Stromal cell of bone marrow (primary cell): ENCODE measurements at places on chromosomes 1 and 21.

DNA sequence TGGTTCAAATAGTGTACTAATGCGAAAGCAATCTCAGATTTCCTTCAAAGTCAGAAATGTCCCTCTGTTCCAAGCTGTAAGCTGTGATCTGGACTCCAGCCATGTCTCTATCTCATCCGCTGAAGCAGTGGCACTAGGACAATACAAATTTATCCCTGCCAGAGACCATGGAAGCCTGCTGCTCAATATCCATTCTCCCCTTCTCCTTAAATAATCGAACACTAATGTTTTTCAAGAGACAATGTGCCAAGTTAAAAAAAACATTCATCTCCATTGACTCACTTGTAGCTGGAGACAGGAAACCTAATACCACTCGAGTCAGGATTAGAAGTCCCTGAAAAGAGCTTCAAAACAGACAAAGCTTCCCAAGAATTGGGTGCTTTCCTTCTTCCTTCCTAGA lies 38.5 kb upstream of the PGBD5 start:
- no peak for DNase-seq

GRCh38 chr1:230175163-230175747 lies 108.2 kb downstream of the GALNT2 start:
- DNase-seq = no peak

DNA sequence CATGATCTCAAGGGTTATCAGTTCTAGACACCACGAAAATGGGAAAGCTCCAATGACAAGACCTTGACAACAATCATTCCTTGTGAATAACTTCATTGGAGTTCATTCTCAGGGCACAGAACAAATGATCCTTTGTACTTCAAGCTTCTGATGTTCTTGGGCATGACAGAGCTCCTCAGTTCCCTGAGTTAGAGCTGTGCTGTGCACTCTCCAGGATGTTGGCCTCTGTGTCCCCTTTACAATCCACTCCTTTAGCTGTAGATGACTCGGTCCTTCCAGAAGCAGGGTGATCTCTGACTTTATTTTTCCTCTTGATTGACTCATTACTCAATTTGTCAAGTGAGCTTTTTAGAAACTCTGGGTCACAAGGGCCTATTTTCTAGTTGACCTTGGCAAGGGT lies 3.9 kb upstream of the FAM78B start:
- DNase-seq = no peak

- no peak for DNase-seq
Observed at GRCh38 chr1:236808564-236809130, 13.6 kb downstream of the MTR start.

DNA sequence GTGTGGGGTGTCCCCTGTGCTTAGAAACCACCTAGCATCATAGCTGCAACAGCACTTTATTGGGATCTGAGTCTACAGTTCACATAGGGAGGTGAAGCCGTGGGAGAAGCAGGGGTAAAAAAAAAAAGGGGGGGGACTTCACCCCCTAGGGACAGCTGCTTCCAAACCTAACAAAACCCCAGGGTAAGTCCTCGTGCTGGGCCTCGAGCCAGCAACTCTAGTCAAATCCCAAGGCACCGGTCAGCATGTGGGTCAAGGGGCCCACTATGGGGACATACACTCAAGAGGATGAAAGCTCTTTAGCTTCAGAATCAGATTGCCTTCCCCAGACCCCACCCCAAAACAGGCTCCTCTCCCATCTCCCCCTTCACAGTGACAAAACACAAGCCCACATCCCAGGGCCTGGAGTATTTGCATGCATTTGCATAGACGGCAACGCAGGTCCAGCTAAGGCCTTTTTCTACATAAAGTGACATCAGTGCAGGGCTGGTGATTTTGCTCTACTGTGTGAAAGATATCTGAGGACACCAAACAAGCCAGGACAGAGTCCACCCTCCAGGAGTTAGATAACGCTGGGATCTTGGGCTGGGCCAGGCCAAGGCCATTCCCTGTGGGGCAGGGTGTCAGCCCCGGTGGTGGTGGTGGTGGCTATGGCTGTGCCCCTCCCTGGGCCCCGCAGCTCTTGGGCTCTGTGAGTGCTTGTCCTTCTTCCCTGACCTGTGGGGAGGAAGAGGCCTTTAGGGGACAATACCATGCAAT lies 8.1 kb upstream of the PMVK start:
- DNase-seq = no peak

- no peak for DNase-seq
Observed at GRCh38 chr1:185404291-185404690, 87.2 kb upstream of the IVNS1ABP start.
